ENCODE measurements at places on chromosomes 1 and 21. TPM values are rescaled to one million over a fixed set of nuclear protein-coding genes. Genes with fewer than 3 reads are reported as not detected.
A peak's percentile ranks its signal among the peaks of the same experiment; 100 is the strongest.

Gene HSD3B2
- not detected for polyA plus RNA-seq

Gene CD84
- 0.49 TPM for polyA plus RNA-seq

GRCh38 chr1:107896936-107897335 is 68.0 kb downstream of the VAV3 start:
- H3K4me1 ChIP-seq = no peaks in the 10 kb centered on the region
- no peak overlapping the region for H3K4me3 ChIP-seq

DNA sequence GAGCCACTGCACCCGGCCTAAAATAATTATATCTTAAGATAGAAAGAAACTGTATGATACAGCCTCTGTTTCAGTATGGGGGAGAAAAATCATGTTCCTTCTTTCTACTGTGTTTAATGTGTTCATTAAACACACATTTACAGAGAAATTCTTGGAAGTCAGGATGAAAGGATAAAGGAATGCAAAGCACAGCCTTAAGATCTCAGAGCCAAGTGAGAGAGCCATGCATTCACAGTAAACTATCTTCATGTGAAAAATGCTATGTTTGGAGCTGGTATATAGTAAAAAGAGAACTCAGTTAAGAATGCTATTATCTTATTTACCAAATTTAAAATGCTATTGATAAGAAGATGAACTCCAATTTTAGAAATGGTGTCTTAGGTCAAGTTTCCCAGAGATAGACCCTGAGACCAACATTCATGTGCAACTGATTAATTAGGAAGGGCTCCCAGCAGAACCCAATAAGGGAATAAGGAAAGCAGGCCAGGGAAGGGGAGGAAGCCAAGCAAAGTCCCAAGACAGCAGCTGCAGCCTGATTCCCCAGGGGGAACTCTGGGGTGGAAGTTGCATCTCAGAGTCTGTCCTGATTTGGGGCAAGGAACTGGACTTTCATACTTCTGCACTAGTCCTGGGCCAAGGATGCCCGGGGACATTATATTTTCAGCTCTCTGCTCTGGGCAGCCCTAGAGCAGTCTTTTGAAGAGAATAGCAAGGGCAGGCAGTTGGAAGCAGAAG is 130.0 kb upstream of the ZNF648 start:
- H3K27ac ChIP-seq = no peak overlapping the region
- H3K4me1 ChIP-seq = no peaks in the 10 kb centered on the region
- no peak overlapping the region for H3K4me3 ChIP-seq

GRCh38 chr1:159817276-159818041 is 9.2 kb upstream of the SLAMF8 start:
- H3K27me3 ChIP-seq = no peaks in the 10 kb centered on the region
- H3K27ac ChIP-seq = no peak overlapping the region
- no peak for DNase-seq
- H3K4me3 ChIP-seq = no peak overlapping the region
- H3K4me1 ChIP-seq = no peaks in the 10 kb centered on the region

Gene OR4F29
- polyA plus RNA-seq = not detected

DNA sequence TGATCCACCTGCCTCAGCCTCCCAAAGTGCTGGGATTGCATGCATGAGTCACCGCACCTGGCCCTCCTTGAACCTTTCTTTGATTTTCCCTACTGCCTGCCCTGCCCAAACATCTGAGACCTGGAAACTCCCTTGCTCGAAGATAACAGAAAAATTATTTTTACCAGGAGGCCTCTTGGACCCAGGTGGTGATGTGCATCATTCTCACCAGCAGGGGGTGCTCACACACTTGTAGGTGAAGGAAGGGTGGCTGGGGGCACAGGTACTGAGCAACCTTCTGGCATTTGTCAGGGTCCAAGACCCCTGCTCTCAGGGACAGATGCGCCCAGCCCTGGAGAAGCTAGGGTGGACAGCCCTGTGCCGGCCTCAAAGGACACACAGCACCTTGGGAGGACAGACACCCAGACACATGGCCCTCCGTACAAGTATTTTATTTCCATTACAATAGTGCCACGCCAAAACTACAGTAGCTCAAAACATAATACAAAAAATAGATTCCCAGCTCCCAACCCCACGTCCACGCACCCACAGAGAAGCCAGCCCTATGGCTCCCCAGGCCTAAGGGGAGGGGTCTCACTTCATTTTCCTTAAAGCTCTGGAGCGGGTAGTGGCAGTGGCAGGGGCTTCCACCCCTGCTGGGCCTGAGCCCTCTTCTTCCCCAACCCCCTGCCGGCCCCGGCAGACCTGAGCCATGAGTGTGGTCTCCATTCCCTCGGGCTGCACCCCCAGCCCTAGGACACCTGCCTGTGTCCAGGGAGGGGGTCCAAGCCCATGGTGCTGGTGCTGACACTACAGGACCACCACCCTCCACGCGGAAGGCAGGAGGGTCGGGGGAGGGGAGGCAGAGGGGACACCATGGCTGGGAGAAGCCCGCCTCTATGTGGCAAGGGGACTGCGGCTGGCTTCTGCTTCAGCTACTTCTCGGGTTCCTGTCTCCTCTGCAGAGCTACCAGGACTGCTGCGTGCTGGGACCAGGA is 40.4 kb upstream of the EIF4G3 start:
- H3K27me3 ChIP-seq = no peaks in the 10 kb centered on the region
- H3K27ac ChIP-seq = no peak overlapping the region
- H3K4me1 ChIP-seq = no peaks in the 10 kb centered on the region

- peak; percentile 90 for DNase-seq
- H3K27me3 ChIP-seq = no peaks in the 10 kb centered on the region
- H3K4me1 ChIP-seq = peaks cover 35% of the 10 kb centered on the region
- H3K4me3 ChIP-seq = peak within 1 kb of the TSS; percentile 87
- H3K27ac ChIP-seq = peak within 1 kb of the TSS; percentile 98
Observed at GRCh38 chr1:35930593-35931445, at the start of gene AGO3. TSS of gene AGO3 (plus strand) at chr1:35931105. CDS start at chr1:35931427, 322 bp downstream.

- H3K4me3 ChIP-seq = no peak overlapping the region
- no peaks in the 10 kb centered on the region for H3K36me3 ChIP-seq
- H3K27me3 ChIP-seq = peaks cover 65% of the 10 kb centered on the region
- peak; percentile 47 for DNase-seq
- no peak overlapping the region for H3K27ac ChIP-seq
Observed at GRCh38 chr1:99004254-99004860, 304 bp downstream of the PLPPR5 start.

DNA sequence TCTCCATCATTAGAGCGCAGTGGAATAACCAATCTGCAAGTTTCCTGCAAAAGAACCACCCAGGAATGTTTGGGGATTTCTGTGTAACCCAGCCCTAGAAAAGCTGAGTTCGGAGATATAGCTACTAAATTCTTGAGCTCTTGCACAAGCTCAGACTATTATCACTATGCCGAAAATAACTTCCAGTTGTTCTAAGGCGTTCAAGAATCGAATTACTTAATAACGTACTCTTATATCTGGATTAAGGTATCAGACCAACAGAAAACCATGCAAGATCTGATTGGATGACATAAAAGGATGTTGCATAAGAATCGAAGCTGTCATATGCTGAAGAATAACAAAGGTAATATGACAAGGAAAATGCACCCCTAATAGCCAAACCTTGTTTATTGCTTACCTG is 7.5 kb upstream of the LAMC2 start:
- H3K27ac ChIP-seq = no peak overlapping the region
- H3K4me1 ChIP-seq = peaks cover 18% of the 10 kb centered on the region
- H3K27me3 ChIP-seq = no peaks in the 10 kb centered on the region
- H3K4me3 ChIP-seq = no peak overlapping the region

Gene AGT
- 72.5 TPM for polyA plus RNA-seq

GRCh38 chr1:25485536-25486411 is 55.1 kb downstream of the MACO1 start:
- H3K4me1 ChIP-seq = peaks cover 4% of the 10 kb centered on the region
- H3K36me3 ChIP-seq = peaks cover 68% of the 10 kb centered on the region
- H3K27me3 ChIP-seq = no peaks in the 10 kb centered on the region
- no peak overlapping the region for H3K4me3 ChIP-seq
- H3K27ac ChIP-seq = no peak overlapping the region

- no peak overlapping the region for H3K27ac ChIP-seq
- H3K4me3 ChIP-seq = peak overlapping the region; percentile 47
- H3K4me1 ChIP-seq = peaks cover 34% of the 10 kb centered on the region
- no peaks in the 10 kb centered on the region for H3K36me3 ChIP-seq
Observed at GRCh38 chr1:21670059-21670881, 1.1 kb upstream of the RAP1GAP start.

Gene AJAP1
- polyA plus RNA-seq = not detected

Gene SLC9C2
- polyA plus RNA-seq = not detected

GRCh38 chr1:155970531-155971167 is 7.7 kb downstream of the ARHGEF2 start:
- peaks cover 69% of the 10 kb centered on the region for H3K36me3 ChIP-seq
- H3K4me3 ChIP-seq = peak overlapping the region; percentile 28
- H3K4me1 ChIP-seq = peaks cover 98% of the 10 kb centered on the region
- H3K27me3 ChIP-seq = no peaks in the 10 kb centered on the region
- H3K27ac ChIP-seq = peak overlapping the region; percentile 100
- peak; percentile 71 for DNase-seq

Gene KCNK2
- polyA plus RNA-seq = 0.04 TPM

DNA sequence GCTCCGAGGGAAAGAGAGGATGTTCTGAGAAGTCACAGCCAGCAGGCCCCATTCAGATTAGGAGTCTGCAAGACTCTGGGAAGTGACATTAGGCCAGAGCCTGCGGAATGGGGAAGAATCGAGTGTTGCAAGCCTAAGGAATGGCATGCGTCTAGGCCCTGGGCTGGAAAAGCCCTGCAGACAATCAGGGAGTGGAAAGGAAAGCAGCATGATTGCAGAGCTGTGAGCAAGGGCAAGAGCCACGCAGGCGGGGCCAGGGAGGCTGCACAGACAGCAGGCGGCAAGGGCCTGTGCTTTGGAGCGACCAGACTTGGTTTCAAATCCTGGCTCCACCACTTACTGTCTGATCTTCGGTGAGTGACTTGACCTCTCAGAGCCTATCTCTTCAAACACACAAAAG is 118.2 kb downstream of the RRAGC start:
- no peaks in the 10 kb centered on the region for H3K36me3 ChIP-seq
- peaks cover 5% of the 10 kb centered on the region for H3K4me1 ChIP-seq
- DNase-seq = no peak
- H3K4me3 ChIP-seq = no peak overlapping the region
- H3K27me3 ChIP-seq = no peaks in the 10 kb centered on the region

Gene HSF2BP
- polyA plus RNA-seq = 0.19 TPM

DNA sequence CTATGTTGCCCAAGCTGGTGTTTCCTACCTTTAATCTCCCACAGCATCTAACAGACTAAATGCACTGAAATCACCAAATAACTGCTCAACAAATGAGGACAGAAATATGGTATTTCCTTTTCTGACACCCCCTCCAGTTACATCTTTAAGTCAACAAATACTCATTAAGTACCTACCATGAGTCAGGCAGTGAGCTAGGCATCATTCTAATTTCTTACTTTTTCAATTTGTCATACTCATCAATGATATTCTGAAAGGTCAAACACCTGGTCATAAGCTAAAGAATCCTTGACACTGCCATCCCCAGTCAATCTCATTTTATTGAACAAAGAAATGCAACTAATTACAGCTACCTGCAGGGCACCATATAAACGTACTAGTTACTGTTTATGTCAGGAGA is 36.6 kb downstream of the LUZP1 start:
- H3K4me1 ChIP-seq = peaks cover 8% of the 10 kb centered on the region
- H3K36me3 ChIP-seq = no peaks in the 10 kb centered on the region
- H3K27me3 ChIP-seq = no peaks in the 10 kb centered on the region
- DNase-seq = no peak

DNA sequence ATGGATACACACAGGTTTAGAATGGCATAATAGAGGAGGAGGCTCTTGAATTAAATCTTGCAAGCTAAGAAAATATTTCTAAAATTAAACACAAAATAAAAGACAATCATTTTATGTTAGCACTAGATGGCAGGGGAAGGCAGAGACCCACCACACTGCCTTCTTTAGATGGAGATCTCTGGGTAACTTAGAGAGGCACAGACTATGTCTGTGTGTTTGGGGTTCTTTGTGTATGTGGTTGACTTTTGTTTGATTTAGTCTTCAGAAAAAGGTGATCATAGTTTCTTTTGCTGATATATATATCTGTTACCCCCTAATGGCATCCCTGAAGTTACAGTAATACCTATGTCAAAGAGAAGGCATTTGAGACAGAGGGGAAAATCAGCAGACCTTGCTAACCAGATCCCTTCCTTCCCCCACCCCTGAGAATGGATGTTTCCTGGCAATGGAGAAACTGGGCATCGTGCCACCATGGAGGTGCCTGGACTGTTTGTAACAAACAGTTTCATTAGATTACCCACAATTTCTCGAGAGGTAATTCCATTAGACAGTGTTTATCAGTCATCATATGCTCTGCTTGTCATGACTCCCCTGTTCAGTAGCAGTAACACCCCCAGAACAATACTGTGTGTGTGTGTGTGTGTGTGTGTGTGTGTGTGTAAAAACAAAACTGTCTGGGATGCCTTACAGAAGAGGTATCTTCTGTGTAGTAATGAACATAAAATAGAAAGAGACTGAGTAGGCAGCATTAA is 228.3 kb upstream of the DEPDC1 start:
- H3K27me3 ChIP-seq = no peaks in the 10 kb centered on the region
- DNase-seq = peak; percentile 82
- no peak overlapping the region for H3K4me3 ChIP-seq

Gene MINDY1
- 18.5 TPM for polyA plus RNA-seq

- no peaks in the 10 kb centered on the region for H3K27me3 ChIP-seq
- peak; percentile 47 for DNase-seq
- no peak overlapping the region for H3K27ac ChIP-seq
- H3K36me3 ChIP-seq = peaks cover 48% of the 10 kb centered on the region
Observed at GRCh38 chr1:150813028-150813707, 5.1 kb upstream of the CTSK start.

DNA sequence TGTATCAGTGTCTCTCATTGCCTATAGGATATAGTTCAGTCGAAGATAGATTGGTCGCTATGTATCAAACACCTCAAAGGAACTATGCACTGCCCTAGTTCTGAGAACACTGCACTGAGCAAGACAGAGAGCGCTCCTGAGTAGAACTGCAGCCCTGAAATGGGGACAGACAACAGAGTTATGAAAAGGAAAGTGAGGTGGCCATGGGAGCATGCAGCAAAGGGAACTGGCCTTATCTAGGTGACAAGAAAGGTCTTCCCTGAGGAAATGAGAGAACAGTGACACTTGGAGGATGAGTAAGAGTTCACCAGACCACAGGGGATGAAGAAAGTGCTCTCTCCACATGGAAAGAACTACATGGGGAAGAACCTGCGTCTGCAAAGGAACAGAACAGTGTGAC is 7.5 kb upstream of the G0S2 start:
- no peaks in the 10 kb centered on the region for H3K36me3 ChIP-seq
- no peaks in the 10 kb centered on the region for H3K27me3 ChIP-seq
- DNase-seq = no peak
- H3K27ac ChIP-seq = no peak overlapping the region

GRCh38 chr21:46128106-46128932 is 27.1 kb downstream of the FTCD start:
- peak overlapping the region; percentile 86 for H3K27ac ChIP-seq
- no peaks in the 10 kb centered on the region for H3K27me3 ChIP-seq
- H3K4me1 ChIP-seq = peaks cover 3% of the 10 kb centered on the region
- H3K36me3 ChIP-seq = peaks cover 20% of the 10 kb centered on the region
- DNase-seq = peak; percentile 86
- no peak overlapping the region for H3K4me3 ChIP-seq

Gene TTC24
- polyA plus RNA-seq = not detected

DNA sequence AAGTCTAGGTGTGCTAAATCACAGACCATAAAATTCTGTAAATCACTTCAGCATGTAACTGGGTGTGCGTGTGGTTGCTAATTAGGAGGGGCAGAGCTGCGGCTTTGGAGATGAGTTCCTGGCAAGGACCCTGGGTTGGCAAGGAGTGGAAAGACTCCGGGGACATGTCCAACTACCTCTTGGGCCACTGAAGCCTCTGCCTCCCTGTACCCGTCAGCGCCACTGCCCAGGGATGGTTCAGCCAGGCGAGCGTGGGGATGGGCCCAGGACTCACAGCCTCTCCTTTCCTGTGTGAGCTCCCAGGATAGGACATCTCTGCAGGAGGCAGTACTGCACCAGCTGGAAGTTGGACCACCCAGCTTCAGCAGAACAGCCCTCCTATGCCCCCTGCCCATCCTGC is 386.4 kb upstream of the VAMP3 start:
- no peak for DNase-seq
- no peak overlapping the region for H3K27ac ChIP-seq
- no peak overlapping the region for H3K4me3 ChIP-seq
- H3K4me1 ChIP-seq = peaks cover 27% of the 10 kb centered on the region

Measured in heart left ventricle (tissue), 16 donors.